ENCODE measurements at places on chromosomes 1 and 21.
A peak's percentile ranks its signal among the peaks of the same experiment; 100 is the strongest.

DNA sequence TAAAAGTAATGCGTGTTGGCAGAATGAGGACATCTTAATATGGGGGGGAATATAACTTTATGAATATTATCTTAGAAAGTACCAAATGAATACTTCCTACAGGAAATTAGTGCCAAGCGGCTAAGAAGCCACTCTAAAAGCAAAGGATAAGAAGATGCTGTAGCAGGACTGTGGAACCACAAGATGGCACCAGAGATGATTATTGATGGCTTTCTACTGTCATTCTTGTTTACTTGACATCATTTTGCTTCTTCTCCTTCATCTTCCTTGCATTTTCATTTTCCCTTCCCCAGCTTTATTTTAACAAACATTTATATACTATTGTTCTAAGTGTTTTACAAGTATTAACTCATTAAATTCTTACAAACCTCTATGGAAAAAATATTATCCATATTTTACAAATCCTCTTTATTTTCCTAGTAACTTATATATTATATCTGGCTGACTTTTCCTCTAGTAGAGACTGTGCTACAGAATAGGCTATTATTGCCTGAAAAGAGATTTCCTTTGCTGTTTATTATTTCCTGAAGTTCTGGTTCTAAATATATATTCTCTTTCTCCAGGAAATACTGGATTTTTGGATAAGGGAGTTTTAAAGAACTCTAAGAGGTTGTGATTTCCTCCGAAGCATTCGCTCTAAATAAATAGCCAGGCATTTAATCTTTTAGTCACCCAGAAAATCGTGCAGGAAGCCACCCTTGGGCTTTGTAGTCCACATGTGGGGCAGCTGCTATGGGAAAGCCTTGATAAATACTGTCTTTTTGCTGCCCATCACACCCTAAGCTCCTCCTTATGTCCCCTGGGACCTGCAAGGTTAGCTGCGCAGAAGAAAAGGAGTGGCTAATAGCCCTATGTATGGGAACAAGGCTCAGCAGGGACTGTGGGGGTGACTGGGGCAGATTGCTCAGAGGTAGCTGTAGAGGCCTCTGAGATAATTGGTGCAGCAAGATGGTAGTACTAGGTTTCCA is 69.8 kb downstream of the TPR start:
- peak; percentile 3 for DNase-seq

GRCh38 chr1:39936724-39937491 is 18.0 kb upstream of the MFSD2A start:
- DNase-seq: no peak

- DNase-seq: peak; percentile 28
Measured at GRCh38 chr1:93597709-93598108, 83.9 kb downstream of the BCAR3 start.

GRCh38 chr1:154502744-154503115 is 518 bp upstream of the SHE start:
- no peak for DNase-seq

DNA sequence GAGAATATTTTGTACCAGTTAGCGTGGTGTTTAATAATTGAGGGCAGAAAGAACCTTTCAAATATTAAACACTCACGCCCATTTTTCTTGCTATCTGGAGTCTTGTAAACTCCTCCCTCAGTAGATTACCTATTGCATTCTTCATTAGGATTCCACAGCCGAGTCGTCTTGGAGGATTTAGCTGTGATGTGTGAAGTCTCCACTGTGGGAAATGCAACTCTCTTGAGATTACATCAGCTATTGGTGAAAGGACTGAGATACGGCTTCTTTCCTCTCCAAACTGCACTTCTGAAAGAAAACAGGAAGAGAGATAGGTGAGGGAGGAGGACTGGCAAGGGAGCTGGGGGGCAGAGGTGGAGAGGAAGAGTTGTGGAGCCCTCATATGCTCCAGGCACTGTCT is 36.1 kb downstream of the ACTA1 start:
- DNase-seq: no peak

DNA sequence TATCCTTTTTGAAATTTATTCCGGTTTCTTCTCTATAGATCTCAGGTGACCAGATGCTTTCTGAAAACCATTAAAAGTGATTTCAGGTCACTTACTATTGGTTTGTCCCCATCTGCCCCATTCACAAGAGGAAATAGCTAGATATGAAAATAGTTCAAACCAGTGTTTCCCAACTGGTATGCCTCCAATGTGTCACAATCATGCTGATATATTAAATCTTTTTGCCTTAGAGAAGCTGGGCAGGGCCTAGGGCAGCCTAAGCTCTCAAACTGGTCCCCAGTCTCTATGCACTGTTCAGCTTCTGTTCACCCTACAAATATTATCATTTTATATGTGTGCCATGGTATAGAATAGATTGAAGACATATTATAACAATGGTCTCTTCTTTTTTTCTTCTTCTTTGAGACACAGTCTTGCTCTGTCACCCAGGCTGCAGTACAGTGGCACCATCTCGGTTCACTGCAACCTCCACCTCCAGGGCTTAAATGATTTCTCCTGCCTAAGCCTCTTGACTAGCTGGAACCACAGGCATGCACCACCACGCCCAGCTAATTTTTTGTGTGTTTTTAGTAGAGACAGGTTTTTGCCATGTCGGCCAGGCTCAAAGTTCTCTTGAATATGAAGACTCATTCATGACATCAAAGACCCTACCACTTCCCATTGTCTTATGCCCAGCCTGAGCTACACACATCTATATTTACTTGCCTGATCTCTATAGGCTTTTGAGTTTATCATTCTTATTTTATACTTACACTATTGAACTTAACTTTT is 15.7 kb downstream of the PTPN22 start:
- DNase-seq: no peak

GRCh38 chr21:36587388-36587787 is 107.5 kb upstream of the CLDN14 start:
- no peak for DNase-seq

DNA sequence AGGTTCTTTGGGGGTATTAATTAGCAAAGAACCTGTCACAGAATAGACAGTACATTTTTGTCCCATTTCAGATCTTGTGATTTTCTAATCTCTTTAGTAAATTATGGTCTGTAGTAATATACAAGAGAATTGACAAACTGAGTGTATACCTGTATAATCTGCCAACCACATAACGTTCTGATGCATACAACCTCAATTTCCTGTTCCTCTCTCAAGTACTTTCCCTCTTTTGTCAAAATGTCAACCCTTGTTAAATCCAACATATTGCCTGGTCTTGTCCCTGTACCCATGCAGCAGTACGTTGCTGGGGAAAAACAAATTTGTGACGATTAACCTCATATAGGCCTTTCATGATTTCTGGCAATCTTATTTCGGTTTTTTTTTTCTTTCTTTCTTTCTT is 1.1 kb downstream of the ARV1 start:
- DNase-seq: no peak

- no peak for DNase-seq
Measured at GRCh38 chr1:21518774-21519455, 9.7 kb downstream of the ALPL start.

GRCh38 chr1:101237229-101237837 is 514 bp downstream of the S1PR1 start:
- DNase-seq: peak; percentile 12

DNA sequence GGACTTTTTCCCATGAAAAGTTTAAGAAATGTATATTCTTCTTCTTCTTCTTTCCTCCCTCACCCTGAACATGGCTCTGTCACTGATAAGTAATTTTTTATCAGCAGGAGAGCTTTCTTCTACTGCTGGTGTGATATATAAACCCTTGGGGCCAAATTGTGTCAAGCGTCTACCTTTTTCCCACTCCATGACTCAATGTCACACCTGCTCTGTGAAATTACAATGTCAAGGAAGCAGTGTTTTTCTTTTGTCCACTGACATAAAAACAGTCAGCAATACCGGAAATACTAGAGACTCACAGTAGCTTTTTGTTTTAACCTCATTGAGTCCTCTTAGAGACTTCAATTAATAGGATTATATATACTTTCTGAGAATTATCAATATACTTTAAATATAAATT is 416.2 kb upstream of the ADGRL4 start:
- no peak for DNase-seq

DNA sequence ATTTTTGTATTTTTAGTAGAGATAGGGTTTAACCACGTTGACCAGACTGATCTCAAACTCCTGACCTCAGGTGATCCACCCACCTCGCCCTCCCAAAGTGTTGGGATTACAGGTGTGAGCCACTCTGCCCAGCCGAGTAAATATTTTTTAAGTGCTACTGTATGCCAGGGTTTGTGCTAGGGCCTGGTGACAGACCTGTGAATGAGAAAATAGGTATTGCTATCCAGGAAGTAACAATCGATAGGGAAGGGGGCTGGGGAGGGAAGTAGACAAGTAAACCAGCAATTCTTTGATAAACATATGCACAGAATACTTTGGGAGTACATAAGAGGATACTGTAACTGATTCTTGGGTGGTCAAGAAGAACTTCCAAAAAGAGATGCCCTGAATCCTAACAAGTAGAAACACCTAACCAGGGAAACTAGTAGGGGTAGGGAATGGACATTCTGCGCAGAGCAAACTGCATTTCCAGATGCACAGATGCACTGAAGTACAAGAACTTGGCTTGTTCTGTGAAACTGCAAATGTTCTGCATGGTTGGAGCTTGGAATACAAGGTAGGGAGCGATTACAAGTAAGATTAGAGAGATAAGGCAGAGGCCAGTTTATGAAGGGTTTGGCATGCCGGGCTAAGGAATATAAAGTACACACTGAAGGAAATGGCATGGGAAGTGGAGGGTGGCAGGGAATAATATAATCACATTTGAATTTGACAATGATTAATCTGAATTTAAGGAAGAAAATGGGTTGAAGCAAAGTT is 19.0 kb upstream of the DOCK7 start:
- DNase-seq: no peak

DNA sequence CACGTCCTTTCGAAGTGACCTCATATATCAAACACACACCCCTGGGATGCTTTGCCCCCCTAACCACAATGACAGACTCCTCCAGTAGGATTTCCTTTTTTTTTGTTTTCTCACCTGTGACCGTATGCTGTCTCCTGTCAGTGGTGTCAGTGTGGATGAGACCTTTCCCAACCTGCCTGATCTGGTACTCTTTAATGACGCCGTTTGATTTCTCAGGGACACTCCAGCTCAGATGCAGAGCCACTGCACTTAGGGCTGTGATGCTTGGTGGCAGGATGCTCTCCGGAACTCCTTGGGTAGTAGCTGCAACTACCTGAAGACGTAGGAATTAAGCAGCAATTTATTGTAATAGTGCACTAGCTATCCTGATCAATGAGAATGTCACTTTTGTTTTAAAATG is 212.6 kb downstream of the KCTD3 start:
- no peak for DNase-seq

Measured in NCI-H1092 treated with DMSO at 0.1 percent for 48 hours (cell line).